ENCODE measurements at places on chromosomes 12 and 14. TPM values are rescaled to one million over a fixed set of nuclear protein-coding genes. Genes with fewer than 3 reads are reported as not detected.

DNA sequence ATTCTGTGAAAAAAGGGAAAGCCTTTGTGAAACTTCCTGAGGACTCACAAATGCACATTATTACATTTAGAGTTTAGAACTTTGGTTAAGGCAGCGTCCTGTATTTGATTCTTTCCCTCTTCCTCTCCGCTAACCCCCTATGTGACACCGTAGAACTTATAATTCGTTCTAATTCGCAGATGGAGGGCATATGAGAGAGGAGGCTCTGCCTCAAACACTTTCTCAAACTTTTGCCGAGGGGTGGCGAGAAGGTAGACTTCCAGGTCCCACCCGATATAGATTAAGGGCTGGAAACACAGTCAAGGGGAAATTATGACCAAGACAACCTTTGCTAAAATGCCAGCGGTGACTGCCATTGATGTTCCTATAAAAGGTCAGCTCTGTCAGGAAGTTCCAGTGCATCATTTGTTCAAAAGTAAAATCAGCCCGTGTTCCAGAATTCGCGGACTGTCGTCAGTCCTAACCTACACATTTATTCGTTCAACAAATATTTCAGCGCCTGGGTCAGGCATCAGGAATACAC lies 904 bp upstream of the PAPOLA start:
- no peak for DNase-seq
- no peaks in the 10 kb centered on the region for H3K36me3 ChIP-seq
- H3K4me3 ChIP-seq = peak overlapping the region; percentile 99
- H3K27me3 ChIP-seq = no peaks in the 10 kb centered on the region
- no peaks in the 10 kb centered on the region for H3K4me1 ChIP-seq

DNA sequence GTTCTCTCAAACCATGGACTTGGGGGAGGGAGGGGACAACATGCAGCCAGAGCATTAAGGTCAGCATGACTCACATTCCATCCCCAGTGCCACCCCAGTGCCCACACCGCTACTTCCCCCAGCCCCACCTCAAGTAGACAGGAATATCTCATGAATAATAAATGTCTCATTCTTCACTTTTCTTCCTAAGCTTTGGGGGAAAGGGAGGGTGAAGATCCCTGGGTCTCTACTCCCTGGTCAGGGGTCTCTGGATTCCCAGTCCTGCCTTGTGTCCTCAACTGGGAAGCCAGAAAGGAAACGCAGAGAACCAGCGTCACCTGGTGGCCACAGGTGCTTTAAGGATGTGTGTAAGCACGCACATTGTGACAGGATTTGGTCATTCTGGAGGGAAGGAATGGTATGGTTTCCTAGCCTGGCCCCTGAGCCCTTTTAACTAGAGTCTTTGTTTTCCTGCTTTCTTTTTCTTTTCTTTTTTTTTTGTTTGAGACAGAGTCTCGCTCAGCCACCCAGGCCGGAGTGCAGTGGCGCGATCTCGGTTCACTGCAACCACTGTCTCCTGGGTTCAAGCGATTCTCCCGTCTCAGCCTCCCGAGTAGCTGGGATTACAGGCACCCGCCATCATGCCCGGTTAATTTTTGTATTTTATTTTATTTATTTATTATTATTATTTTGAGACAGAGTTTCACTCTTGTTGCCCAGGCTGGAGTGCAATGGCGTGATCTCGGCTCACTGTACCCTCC lies 3.4 kb downstream of the GPR84 start:
- no peak overlapping the region for H3K4me3 ChIP-seq
- DNase-seq = peak; percentile 82
- no peaks in the 10 kb centered on the region for H3K27me3 ChIP-seq
- H3K27ac ChIP-seq = no peak overlapping the region
- H3K36me3 ChIP-seq = no peaks in the 10 kb centered on the region
- H3K4me1 ChIP-seq = peaks cover 15% of the 10 kb centered on the region

DNA sequence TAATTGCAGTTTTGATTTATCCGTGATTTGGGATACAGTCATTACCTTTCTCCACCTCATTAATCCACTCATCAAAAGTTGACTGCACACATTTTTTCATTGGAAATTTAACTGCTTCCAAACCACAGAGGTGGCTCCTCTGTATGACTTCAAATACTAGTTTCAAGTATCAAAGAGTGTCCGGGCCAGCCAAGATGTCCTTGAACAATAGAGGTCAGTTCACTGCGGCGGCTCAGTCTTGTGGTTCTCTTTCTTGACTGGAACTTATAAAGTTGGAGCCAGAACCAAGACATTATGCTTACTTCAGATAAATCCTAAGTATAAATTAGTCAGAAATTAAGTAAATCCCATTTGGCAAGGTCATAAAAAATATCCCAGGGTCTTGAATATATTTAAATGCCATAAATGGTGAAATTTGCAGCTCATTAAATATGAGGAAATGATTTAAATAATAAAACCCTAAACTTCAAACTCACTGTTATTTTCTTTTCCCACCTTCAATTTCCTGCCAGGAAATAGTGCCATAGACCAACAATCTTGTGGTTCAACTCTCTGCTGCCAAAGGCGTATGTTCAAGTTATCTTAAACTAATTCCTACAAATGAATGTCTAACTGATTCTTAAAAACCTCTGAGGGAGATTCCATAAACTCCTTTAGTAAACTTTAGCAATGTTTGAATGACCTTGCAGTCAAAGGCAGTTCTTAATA lies 360.8 kb downstream of the AEBP2 start:
- H3K4me1 ChIP-seq = no peaks in the 10 kb centered on the region
- peak; percentile 95 for DNase-seq
- H3K27me3 ChIP-seq = no peaks in the 10 kb centered on the region
- no peak overlapping the region for H3K27ac ChIP-seq
- no peak overlapping the region for H3K4me3 ChIP-seq

DNA sequence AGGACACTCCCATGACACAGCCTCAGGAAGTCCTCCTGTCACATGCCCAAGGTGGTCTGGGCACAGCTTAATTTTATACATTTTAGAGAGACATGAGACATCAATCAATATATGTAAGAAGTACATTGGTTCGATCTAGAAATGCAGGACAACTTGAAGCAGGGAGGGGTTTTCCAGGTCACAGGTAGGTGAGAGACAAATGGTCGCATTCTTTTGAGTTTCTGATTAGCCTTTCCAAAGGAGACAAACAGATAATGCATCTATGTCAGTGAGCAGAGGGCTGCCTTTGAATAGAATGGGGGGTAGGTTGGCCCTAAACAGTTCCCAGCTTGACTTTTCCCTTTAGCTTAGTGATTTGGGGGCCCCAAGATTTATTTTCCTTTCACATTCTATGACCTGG lies 2.5 kb downstream of the HSPB8 start:
- H3K27ac ChIP-seq = peak overlapping the region; percentile 84
- H3K27me3 ChIP-seq = no peaks in the 10 kb centered on the region
- no peaks in the 10 kb centered on the region for H3K36me3 ChIP-seq
- peak overlapping the region; percentile 67 for H3K4me3 ChIP-seq
- peaks cover 14% of the 10 kb centered on the region for H3K4me1 ChIP-seq
- no peak for DNase-seq

DNA sequence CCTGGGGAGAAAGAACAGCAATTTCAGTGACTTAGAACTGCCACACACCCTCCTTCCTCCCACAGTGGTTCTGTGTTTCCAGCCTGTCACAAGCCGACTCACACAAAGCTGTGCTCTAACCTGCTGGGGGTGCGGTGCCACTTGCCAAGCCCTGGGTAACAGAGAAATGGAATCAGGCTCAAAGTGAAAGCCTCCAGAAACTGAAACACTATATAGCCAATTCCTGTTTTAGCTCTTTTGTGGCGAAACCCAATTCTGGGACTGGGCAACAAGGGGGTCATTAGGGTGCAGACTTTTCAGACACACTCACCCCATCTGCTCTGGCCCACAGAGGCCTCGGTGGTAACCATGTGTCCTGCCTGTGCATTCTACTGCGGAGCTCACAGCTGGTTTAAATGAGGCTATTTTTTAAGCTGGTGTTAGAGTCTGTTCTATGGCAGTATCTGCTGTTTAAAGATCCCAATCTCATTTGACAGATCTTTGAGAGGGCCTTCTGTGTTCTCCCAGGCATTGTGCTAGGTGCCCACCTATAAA lies 15.2 kb upstream of the ACTR6 start:
- DNase-seq = no peak
- no peaks in the 10 kb centered on the region for H3K36me3 ChIP-seq
- H3K4me3 ChIP-seq = peak overlapping the region; percentile 3
- no peak overlapping the region for H3K27ac ChIP-seq
- no peaks in the 10 kb centered on the region for H3K27me3 ChIP-seq
- H3K4me1 ChIP-seq = peaks cover 5% of the 10 kb centered on the region

GRCh38 chr14:60553808-60554207 lies 44.9 kb downstream of the SIX6 start:
- no peak for DNase-seq
- no peak overlapping the region for H3K27ac ChIP-seq
- no peaks in the 10 kb centered on the region for H3K36me3 ChIP-seq
- H3K4me1 ChIP-seq = no peaks in the 10 kb centered on the region

- H3K4me3 ChIP-seq = no peak overlapping the region
- no peaks in the 10 kb centered on the region for H3K27me3 ChIP-seq
- no peak overlapping the region for H3K27ac ChIP-seq
- H3K4me1 ChIP-seq = peaks cover 6% of the 10 kb centered on the region
Measured at GRCh38 chr14:100294213-100294962, 11.9 kb downstream of the SLC25A29 start.

DNA sequence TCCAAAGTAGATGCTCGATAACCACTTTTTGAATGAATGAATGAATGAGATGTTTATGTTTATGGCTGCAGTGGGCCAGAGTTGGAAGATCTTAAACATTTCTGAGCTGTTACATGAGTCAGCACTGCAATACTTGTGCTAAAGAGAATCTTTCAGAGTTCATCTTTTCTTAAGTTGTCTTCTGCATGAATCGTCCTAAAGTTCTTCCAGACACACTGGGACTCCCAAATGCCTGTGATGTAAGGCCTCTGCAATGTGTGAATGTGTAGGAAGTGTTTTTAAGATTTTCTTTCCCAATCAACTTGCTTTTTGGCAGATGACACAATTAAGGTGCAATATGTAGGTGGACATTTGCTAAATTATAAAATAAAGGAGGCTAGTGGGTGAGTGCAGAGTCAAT lies 50.3 kb upstream of the TRIM9 start:
- peaks cover 8% of the 10 kb centered on the region for H3K27me3 ChIP-seq
- no peak overlapping the region for H3K4me3 ChIP-seq
- no peak overlapping the region for H3K27ac ChIP-seq
- no peaks in the 10 kb centered on the region for H3K4me1 ChIP-seq

DNA sequence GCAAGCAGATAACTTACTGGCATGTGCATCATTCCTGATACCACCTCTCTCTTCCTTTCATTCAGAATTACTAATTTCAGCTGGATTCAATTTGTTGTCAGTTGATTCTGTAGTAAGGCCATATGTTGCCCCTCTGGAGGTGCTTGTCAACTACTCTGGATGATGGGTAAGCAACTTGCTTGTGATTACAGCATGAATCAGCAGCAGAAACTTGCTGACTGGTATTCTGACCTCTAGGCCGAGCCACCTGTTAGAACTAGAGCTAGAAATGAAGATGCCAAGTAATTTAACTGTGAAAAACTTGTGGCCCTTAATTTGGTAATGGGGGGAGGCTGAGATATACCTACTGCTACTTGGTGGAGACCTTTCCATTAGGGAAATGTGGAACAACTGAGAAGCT lies 5.1 kb downstream of the RNF10 start:
- no peak overlapping the region for H3K4me3 ChIP-seq
- no peaks in the 10 kb centered on the region for H3K36me3 ChIP-seq
- peaks cover 14% of the 10 kb centered on the region for H3K4me1 ChIP-seq
- H3K27me3 ChIP-seq = no peaks in the 10 kb centered on the region
- peak overlapping the region; percentile 14 for H3K27ac ChIP-seq

GRCh38 chr12:92732716-92733115 lies 29.9 kb downstream of the PLEKHG7 start:
- peaks cover 4% of the 10 kb centered on the region for H3K27me3 ChIP-seq
- no peak for DNase-seq
- H3K27ac ChIP-seq = no peak overlapping the region
- no peaks in the 10 kb centered on the region for H3K36me3 ChIP-seq
- peaks cover 7% of the 10 kb centered on the region for H3K4me1 ChIP-seq

DNA sequence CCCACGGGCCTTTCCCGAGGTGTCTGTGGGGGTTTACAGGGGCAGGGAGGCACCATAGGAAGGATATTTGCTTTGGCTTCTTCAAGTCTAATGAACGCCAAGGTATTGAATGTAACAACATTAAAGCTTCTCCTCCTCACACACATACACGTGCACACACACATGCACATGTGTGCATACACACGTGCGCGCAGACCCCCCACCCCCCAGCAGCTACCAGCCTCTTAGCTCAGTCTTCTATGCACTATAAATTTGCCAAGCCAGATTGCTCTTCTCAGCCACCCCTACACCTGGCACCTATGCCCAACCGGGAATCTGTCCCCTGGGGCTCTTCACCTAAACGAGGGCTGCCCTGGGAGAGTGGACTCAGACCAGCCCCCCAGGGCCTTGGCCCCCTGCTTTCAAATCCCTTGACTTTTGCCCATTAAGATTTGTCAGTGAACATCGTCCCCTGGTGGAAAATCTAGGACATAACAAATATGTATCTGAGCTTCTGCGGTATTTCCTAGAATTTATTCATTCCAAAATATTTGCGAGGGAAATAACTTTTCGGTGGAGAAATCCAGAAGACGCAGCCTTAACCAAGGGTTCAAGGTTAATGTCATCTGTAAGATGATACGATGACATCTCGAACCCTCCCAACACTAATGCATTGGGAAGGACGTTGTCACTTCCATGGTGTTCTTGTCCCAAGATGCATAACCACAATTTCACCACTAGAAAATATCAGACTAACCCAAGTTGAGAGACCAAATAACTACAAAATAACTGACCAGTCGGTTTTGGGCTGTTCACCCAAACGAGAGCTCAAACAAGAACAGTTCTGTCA lies 330.4 kb downstream of the MED13L start:
- no peaks in the 10 kb centered on the region for H3K4me1 ChIP-seq
- H3K27ac ChIP-seq = no peak overlapping the region
- no peaks in the 10 kb centered on the region for H3K27me3 ChIP-seq
- DNase-seq = no peak
- no peak overlapping the region for H3K4me3 ChIP-seq

DNA sequence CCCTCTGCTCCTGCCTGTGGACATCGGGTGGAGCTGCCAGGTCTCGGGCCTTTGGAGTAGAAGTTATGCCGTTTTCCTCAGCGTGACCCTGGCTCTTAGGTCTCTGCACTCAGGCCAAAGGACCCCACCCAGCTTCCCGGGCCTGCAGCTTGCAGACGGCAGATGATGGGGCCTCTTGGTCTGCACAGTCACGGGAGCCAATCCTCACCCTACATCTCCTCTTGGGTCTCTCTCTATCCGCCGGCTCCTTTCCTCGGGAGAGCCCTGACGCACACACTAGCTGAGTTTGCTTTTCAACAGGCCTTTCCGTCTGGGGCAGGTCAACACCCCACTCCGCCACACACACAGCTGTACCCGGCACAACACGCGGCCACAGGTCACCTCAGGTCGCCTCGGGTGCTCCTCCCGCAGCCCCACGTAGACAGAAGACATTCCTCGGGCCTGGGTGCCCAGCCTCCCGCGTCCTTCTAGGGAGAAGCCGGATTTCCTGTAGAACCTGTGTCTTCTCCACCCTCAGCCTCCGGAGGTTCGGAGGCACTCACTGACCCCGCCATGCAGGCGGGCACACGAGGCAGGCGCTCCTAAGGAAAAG lies 9.9 kb downstream of the GALNT9 start:
- H3K4me1 ChIP-seq = no peaks in the 10 kb centered on the region
- no peaks in the 10 kb centered on the region for H3K27me3 ChIP-seq

The RALGAPA1 gene
- 34.5 TPM for total RNA-seq

The C14orf132 gene
- total RNA-seq = 48.6 TPM

The SLC6A13 gene
- total RNA-seq = not detected

The ACACB gene
- 9.1 TPM for total RNA-seq

The MYL2 gene
- not detected for total RNA-seq

The TXNRD1 gene
- total RNA-seq = 737 TPM

The CRACR2A gene
- 3.3 TPM for total RNA-seq

The A2ML1 gene
- not detected for total RNA-seq

The TSPAN19 gene
- total RNA-seq = not detected

The FGF6 gene
- not detected for total RNA-seq

The MARS1 gene
- 352 TPM for total RNA-seq

The DTX1 gene
- 0.26 TPM for total RNA-seq
